NCI-H2081 (cell line): ENCODE measurements at places on chromosomes 5 and 9.
A peak's percentile ranks its signal among the peaks of the same experiment; 100 is the strongest.

GRCh38 chr9:112624711-112625707, 92.9 kb downstream of the INIP start:
- DNase-seq: no peak

GRCh38 chr9:125687163-125687863, 19.7 kb downstream of the MAPKAP1 start:
- no peak for DNase-seq

GRCh38 chr9:124365036-124365435, 50.2 kb downstream of the PSMB7 start:
- DNase-seq: no peak

- no peak for DNase-seq
Observed at GRCh38 chr5:110341836-110342235, 384.6 kb downstream of the TMEM232 start.

DNA sequence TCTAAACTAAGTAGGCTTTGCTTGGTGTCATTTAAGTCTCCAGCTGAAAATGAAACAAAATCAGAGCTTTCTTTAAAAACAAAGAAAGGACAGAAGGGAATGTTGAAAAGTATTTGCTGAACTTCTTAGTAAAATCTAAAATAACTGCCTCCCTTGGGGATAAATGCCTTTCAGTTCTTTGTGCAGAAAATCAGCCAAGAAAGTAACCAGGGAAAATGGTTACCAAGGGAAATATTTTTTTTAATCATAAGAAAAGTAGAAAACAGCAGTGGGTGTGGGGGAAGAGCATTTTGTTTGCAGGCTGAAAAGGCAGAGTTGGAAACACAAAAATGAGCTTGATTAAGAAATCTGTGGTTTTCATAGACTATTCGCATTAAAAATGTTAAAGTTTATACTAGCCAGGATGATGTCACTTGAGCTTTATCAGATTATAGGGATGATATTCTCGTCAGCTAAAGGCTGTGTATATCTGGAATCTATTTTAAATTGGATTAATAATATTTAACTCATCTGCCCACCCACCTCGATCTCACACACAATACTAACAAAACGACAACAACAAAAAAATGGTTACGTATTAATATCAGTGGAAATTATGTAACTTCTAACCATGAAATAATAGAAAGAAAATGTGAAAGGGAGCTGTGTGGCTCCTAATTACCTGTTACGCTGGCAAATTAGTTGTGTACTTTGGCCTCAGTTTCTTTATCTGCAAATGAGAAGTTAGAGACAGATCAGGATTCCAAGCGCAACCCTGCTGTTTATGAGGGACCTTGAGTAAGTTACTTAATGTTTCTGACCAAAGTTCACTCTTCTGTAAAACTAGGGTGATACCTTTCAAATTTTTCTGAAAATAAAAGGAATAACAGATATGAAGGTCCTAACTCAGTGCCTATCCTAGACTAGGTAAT, at the start of gene ECM2:
TSS of gene ECM2 (minus strand) at position 51 of the 911 bp plus-strand sequence. CDS start 13,124 bp downstream, outside the sequence.
- no peak for DNase-seq

- no peak for DNase-seq
Observed at GRCh38 chr5:156628421-156628820, 221.7 kb upstream of the PPP1R2B start.

- DNase-seq: no peak
Observed at GRCh38 chr9:85167146-85167545, 497.6 kb downstream of the NTRK2 start.

DNA sequence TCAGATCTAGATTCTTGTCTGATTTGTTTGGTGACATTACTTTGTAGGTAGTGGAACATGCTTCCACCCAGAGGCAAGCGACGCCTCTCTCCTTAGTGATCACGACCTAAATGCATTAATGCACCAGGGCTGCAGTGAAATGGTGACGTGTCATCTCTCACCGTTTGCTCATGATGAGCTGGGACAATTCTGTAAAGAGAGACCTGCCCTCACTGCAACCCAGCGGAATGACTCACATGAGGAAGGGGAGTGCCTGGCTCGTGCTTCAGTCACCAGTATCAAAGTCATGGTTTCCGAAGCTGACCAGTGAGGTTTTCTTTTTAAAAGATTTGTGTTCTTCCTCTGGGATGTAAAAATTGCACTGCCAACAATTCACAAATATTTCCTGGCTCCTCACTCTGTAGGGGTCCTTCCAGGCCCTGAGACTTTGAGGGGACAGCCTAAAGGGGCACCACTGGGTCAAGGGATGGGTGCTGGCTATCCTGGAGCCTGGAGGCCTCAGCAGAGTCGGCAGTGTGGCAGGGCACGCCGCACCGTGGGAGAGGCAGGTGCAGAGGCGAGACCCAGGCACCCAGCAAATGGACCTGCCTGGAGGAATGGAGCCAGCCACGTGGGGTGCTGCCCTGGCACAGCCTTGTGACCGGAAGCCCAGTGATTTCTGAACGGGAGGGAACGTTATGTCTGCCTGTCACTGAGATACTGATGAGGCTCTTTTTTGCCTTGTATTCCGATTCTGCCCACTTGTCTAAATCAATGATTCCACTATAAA, 17.3 kb downstream of the QSOX2 start:
- DNase-seq: no peak

DNA sequence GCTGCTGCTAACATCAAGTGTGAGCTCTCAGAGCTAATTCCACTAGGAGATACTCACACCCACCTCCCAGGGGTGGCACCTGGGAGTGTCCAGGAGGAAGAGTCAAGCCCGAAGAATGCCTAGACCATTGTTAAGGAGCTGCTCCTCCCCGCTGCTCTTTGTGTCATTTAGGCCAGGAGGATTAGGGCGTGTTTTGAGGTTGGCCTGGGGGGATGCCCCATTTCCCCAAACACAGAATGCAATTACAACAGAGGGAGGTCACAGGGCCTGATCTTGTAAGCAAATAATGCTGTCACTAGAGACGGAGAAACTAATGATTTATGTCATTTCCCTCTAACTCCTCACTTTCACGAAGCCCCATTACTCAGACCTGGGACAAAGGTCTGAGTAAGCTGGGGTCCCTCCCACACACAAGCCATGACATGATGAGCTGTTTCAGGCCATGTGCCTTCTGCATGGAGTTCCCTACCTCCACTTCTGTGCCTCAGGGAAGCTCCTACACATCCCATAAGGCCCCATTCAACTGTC, 312.5 kb downstream of the ACTL7B start:
- no peak for DNase-seq

DNA sequence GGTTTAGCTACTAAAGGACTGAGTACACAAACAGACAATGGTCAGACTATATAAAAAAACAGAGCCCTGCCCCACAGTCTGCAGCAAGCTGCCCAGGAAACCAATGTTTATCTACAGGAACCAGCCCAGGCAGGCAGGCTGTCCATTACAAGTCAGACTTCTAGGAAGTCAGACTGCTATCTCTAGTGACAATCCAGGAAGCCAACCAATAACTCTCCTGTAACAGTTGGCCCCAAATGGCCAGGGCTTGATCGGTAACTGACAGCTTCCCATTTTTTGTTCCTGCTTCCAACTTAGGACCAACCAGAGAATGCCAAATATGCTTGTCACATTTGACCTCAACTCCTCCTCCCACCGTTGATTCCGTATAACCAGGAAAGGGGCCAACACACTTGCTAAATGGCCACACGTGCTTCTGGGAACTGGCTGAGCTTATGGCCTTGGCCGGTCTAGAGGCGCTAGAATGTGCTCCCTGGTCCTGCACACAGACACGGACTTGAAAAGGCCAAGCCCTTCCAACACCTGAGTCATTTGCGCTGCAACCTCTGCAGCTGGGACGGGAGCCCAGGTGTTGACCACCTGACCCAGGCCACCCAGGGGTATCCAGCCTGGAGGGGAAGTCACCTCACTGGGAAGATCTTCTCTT, 79.6 kb upstream of the CDK20 start:
- DNase-seq: no peak

- DNase-seq: no peak
Observed at GRCh38 chr9:90905822-90906221, 104.2 kb downstream of the SYK start.

- no peak for DNase-seq
Observed at GRCh38 chr9:133273098-133273497, 1.9 kb downstream of the ABO start.

GRCh38 chr9:110344821-110345220, 7.2 kb upstream of the TXNDC8 start:
- DNase-seq: no peak

DNA sequence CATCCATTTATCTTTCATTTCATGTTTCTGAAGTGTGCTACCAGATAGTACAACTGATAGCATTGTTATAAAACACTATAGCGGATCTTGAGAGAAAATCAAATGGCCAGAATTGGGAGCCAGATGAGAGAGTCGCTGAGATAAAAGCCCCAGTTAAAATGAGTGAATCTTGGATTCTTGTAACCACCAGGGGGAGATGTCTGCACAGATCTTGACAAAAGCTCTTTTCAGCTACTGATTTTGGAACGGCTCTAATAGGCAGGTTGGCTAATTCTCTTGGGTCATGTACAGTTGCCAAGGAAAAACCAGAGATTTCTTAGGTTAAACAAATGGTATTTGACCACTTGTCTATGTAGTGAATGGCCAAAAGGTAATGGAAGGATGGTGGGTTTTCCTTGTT, 21.7 kb downstream of the F2RL2 start:
- peak; percentile 47 for DNase-seq

- peak; percentile 71 for DNase-seq
Observed at GRCh38 chr5:11182441-11183080, 421.5 kb upstream of the DAP start.

- peak; percentile 98 for DNase-seq
Observed at GRCh38 chr9:120935383-120935857, 8.8 kb upstream of the TRAF1 start.

GRCh38 chr9:136059851-136060670, 35.0 kb downstream of the NACC2 start:
- no peak for DNase-seq

GRCh38 chr5:161001604-161002003, 149.6 kb upstream of the ATP10B start:
- DNase-seq: no peak

DNA sequence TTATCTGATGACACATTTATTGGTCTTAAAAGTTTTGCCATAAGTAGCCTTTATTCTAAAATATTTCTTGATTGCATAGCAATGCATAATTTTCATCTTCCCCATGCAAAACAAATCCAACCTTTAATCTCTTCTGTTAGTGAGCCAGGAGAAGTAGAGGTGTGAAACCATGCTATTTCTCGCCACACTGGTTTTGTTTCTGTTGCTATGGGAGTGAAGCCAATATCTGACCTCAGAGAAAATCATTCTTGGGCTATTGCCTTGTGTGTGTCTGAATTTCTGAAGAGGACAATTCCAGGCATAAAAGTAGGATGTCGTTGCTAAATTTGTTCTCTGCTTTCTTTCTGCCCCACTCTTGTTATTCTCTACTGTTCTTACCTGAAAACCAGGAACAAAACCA, 183.6 kb downstream of the PTTG1 start:
- no peak for DNase-seq

DNA sequence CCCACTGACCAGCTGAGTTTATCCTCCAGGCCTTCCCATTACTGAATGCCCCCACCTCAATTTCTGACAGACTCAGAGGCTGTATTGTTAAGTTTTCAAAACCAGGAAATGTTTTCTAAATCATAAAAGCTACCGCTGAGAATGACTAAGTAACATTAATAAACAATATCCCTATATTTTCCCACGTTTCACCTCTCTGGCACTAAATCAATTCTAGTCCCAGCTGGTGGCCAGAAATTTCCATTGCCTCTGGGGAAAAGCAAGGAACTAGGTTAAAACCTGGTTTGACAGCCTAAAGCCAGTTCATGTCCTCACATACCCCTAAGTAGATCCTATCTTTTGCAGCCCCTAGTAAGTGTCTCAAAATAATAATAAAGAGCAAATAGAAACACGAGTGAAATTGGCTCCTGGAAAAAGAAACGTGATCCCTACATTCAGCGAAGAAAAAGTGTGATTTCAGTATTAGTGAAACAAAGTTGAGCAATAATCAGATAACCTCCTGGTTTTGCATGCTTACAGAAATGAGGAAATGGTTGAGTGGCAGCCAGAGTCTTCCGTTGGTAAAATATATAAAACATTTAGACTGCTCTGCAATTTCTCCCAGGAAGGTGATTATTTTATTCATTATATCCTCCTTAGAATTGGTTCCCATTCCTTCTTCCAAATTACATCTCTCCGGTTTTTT, 110.9 kb downstream of the ESM1 start:
- DNase-seq: no peak

- peak; percentile 78 for DNase-seq
Observed at GRCh38 chr5:116303810-116304209, 219.0 kb downstream of the COMMD10 start.

- DNase-seq: no peak
Observed at GRCh38 chr9:7707934-7708333, 91.6 kb downstream of the DMAC1 start.

- DNase-seq: no peak
Observed at GRCh38 chr5:11733840-11734192, 170.4 kb downstream of the CTNND2 start.

DNA sequence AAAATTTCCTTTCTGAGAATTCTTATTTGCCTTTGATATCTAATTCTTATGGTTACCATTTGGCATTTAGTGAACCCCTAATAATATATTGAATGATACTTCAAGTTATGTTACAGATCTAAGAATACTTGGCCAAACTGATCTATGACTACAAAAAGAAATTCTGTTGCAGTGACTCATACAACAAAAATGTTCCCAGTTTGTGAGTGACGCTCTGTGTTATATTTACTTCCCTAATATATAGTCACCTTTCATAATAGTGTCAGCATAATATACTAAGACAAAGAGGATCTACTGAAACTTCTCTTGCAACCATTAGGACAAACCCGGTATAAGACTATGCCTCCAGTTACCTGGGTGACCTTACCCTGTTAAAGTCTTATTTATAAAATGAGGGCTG, 216.9 kb upstream of the TLX3 start:
- no peak for DNase-seq

DNA sequence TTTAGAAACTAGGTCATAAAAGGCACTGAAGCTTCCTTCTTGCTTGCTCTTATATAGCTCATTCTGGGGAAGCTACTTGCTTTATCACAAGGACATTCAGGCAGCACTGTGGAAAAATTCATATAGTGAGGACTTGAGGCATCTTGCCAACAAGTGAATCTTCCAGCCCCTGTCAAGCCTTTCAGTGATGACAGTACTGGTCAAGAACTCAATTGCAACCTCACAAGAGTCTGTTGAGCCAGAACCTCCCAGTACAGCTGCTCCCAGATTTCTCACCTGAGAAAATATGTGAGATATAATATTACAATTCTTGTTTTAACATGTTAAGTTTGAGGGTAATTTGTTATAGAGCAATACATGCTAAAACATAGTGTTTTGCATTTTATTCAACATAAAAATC, 2011.0 kb upstream of the NUDT12 start:
- no peak for DNase-seq

GRCh38 chr9:6226696-6227095, 11.1 kb downstream of the IL33 start:
- DNase-seq: no peak

GRCh38 chr5:179613460-179614071, 9.9 kb downstream of the HNRNPH1 start:
- DNase-seq: no peak

GRCh38 chr9:94031380-94031779, 52.9 kb upstream of the PTPDC1 start:
- no peak for DNase-seq

DNA sequence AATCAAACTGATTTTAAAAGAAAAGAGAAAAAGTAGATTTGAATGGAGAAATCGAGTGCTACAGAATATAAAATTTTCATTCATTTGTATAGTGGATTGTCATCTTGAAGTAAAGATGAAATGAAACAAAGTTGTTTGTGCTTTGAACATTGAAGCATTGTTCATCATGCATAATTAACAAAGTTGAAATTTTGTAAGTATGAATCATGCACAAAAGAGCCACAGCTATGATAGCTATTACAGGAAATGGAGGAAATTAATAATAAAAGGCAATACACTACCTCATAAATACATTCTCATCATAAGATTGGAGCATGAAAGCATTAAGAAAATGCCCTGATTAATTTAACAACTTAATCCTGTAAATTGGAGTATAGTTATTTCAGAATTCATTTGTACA, 153.4 kb upstream of the TLX3 start:
- no peak for DNase-seq
